ENCODE measurements at places on chromosomes 6 and 20.

GRCh38 chr20:7601431-7601830, 338.8 kb downstream of the HAO1 start:
- DNase-seq: no peak

GRCh38 chr20:37749218-37749617, 55.4 kb downstream of the CTNNBL1 start:
- no peak for DNase-seq

DNA sequence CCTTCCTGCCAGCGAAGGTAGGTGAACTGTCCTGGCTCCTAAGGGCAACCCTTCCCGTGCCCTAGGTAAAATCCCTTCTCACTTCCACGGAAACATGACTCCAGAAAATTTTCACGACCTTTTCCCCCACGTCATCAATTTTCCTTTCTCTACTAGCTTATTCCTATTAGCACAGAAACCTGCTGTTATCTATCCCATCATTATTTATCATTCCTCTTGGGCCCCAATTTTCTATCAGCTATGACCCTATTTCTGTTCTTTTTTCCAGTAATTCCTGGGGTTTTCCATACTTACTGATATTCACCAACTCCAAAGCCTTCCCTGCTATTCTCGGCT, 23.8 kb upstream of the GCM1 start:
- DNase-seq: no peak

GRCh38 chr6:15585760-15586214, 77.0 kb downstream of the DTNBP1 start:
- no peak for DNase-seq

GRCh38 chr6:113680301-113680700, 176.8 kb upstream of the MARCKS start:
- no peak for DNase-seq

- DNase-seq: peak; percentile 17
Observed at GRCh38 chr6:74213995-74214394, 518.0 kb downstream of the CD109 start.

DNA sequence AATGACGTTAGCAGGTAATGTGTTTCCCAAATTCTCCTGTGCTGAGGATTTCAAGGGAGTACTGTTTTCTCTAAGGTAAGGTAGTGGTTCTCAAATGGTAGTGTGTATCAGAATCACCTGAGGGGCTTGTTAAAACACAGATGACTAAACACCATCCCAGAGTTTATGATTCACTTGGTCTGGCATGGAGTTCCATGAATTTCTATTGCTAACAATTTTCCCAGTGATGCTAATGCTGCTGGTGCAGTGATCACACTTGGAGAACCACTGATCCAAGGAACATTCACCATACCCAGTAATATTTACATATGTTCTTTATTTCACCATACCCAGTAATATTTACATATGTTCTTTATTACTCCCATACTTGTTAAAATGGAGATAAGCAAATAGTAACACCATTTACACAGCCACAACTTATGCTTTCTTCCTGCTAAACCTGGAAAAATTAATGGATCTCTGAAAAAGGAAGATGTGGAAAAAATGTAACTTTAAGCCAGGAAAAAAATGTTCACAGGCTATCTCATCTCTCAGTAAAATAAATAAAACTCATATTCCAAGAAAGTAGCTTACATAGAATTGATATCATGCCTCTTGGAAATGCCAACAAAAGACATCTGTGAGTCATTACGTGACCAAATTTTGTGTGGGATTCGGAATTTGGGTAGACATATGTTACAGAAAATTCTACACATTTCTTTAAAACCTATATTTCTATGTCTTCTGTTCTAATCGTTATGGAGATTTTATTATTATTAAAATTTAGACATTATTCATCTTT, 129.5 kb downstream of the MMUT start:
- no peak for DNase-seq

GRCh38 chr6:37127961-37128862, 41.7 kb upstream of the PIM1 start:
- DNase-seq: no peak

GRCh38 chr6:26604026-26604425, 7.3 kb downstream of the ABT1 start:
- DNase-seq: no peak

- no peak for DNase-seq
Observed at GRCh38 chr20:64024141-64024990, 11.6 kb upstream of the C20orf204 start.

DNA sequence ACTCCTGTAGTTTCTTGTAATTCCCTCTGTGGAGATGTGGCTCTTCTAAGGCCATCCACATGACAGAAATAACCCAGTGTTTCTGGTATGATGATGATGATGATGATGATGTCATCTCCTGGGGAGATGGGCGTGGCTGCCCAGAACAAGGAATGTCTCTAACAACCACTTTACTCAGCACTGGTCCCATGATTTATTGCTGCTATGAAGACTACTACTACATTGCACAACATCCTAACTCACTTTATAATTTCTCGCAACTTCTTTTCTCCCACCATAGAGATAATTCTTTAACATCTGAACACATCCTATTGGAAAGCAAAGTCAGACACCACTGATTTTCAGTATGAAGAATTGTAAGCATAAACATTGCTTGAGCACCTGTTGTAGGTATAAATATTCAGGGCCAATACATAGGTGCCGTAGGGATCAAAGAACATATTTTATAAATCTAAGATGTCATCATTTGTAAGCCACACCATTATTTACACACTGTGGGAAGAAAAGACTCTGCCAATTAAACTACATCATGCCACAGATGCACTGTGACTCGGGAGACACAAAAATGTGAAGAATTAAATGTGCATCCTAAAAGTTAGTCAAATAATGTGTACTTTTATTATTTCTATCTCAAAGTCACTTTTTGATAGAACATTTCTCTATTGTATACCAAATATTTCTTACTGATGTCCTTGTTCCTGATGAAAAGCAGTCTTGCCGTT, 6.4 kb downstream of the TPMT start:
- DNase-seq: no peak

DNA sequence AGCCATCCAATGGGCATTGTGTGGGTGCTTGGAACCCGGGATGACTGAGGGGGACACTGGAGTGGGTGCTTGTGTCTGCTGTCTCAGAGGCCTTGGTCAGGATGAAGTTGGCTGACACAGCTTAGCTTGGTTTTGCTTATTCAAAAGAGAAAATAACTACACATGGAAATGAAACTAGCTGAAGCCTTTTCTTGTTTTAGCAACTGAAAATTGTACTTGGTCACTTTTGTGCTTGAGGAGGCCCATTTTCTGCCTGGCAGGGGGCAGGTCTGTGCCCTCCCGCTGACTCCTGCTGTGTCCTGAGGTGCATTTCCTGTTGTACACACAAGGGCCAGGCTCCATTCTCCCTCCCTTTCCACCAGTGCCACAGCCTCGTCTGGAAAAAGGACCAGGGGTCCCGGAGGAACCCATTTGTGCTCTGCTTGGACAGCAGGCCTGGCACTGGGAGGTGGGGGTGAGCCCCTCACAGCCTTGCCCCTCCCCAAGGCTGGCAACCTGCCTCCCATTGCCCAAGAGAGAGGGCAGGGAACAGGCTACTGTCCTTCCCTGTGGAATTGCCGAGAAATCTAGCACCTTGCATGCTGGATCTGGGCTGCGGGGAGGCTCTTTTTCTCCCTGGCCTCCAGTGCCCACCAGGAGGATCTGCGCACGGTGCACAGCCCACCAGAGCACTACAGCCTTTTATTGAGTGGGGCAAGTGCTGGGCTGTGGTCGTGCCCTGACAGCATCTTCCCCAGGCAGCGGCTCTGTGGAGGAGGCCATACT, 49.4 kb downstream of the PYGB start:
- DNase-seq: no peak

- no peak for DNase-seq
Observed at GRCh38 chr6:8110725-8111124, 8.4 kb upstream of the EEF1E1 start.

GRCh38 chr20:59775687-59776055, 157.8 kb downstream of the SYCP2 start:
- no peak for DNase-seq

DNA sequence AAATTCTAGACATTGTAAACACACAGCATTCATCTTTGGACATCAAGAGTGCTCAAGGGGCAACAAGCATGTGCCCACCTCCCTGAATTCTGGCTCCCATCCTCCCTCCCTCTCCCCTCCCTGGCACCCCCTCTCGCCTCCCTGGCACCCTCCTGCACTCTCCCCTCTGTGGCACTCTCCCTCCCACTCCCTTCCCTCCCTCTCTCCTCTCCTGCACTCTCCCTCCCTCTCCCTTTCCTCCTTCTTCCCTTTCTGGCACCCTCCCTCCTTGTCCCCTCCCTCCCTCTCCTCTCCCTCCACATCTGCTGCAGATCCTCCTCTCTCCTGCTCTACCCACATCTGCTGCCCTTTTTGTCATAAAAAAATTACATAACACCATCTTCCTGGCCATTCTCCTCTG, 113.0 kb upstream of the SLC22A23 start:
- DNase-seq: no peak

DNA sequence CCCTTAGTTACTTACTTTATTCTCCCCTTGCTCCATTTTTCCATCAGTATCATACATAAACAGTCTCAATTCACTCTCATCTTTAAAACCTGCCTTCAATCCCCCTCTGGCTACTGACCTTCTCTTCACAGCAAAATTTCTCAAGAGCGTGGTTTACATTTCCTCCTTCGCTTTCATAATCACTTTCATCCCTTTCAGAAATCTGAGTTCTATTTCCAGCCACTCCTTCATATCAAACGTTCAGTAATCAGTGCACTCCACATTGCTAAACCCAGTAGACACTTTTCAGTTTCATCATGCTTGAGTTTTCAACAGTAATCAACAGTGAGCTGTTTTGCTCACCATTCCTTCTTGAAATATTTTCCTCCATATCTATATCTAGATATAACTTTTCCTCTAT, 176.7 kb upstream of the HSF2 start:
- DNase-seq: no peak

DNA sequence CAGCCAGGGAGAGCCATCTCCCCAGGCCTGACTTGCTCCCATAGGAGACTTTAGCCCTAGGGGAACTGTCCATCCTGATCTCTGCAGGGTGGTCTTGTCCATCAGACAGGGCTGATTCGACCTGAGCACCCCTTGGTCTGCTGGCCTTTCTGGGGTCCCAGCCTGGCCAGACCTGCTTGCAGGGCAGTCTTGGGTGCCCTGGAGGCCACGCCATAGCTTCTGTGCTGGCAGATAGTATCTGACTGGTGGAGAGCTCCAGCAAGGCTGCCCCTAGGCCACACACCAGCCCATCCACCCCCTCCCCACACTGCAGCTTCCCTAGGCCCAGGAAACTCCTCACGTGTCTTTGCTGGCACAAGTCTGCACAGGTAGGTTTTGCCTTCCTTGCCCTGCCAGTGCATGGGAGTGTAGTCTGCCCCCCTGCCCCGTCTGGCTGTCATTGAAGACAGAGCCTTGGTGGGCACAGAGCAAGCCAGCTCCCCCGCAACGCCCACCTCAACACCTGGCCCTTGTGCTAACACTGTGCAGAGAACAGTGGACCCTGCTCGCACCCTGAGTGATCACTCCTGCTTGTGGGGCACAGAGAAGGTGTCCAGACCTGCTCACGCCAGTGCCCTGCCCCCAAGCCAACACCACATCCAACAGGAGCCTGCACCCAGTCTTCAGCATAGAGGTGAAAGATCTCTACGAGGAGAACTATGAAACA, 32.4 kb downstream of the CCN2 start:
- no peak for DNase-seq

- no peak for DNase-seq
Observed at GRCh38 chr20:22909436-22909835, 125.7 kb upstream of the SSTR4 start.

GRCh38 chr6:9360881-9361280, 925.5 kb upstream of the SLC35B3 start:
- no peak for DNase-seq

DNA sequence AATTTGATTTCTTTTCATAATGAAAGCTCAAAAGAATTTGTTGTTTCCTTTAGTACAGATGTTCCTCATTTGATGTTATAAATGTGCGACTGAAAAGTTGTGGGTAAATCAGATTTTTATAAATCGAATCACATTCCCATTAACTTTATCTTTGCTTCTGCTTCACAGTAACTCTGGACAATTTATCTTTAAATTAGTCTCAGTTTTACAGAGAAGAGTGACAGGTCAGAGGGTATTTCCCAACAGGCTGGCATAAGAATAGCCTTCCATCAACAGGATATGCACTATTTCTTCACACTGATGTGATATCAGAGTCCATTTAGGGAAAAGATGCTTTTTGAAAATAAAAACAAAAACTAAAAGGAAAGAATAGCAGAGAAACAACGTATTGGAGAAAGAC, 286.9 kb downstream of the FRK start:
- no peak for DNase-seq

DNA sequence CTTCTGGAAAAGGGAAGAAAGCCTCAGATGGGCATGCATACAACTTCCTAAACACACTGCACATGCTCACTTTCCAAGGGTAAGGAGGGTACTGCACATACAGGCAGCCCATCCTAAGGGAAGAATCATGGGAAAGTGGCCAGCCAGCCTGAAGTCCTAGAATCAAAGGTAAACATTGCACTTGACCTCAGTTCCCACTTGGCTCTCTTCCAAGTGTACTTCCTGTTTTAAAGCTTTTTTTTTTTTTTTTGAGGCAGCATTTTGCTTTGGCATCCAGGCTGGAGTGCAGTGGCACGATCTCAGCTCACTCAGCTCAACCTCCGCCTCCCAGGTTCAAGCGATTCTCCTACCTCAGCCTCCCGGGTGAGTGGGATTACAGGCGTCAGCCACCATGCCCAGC, 225.3 kb upstream of the EPHA7 start:
- peak; percentile 8 for DNase-seq

DNA sequence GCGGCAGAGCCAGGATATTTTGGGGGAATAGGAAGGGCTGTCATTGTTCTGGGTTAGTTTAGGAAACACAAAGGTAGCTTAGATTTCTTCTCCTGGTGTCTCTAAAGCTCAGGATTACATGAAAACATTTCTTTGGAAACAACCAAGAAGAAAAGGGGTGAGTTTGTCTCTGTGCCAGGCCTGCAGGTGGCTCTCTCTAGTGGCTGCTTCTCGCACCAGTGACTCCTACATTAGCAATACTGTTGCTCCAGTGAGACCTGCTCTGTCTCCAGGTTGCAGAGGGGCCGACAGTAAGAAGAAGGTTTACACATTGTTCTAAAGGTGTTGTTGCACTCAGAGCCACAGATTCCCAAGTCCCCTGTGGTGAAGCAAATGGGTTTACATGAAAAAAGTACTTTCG, 104.6 kb upstream of the GLP1R start:
- DNase-seq: no peak

GRCh38 chr6:5751525-5752390, 255.0 kb downstream of the NRN1 start:
- DNase-seq: peak; percentile 11

- peak; percentile 65 for DNase-seq
Observed at GRCh38 chr6:33207552-33208090, 679 bp upstream of the RING1 start.

GRCh38 chr20:32432277-32432676, 74.1 kb downstream of the ASXL1 start:
- no peak for DNase-seq

DNA sequence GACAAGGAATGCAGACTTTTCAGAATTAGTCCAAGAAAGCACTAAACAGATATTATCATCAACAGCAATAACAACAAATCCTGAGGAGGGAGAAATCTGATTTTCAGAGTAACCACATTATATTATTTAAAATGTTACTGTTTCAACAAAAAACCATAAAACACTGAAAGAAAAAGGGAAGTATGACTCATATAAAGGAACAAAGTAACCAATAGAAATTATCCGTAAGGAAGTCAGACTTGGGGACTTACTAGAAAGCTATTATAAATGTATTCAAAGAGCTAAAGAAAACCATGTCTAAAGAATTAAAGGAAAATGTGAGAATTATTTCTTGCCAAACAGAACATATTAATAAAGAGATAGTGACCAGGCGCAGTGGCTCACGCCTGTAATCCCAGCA, 98.1 kb downstream of the MYLK4 start:
- no peak for DNase-seq

Measured in SJCRH30 (cell line).